ENCODE measurements at places on chromosomes 6 and 20.

DNA sequence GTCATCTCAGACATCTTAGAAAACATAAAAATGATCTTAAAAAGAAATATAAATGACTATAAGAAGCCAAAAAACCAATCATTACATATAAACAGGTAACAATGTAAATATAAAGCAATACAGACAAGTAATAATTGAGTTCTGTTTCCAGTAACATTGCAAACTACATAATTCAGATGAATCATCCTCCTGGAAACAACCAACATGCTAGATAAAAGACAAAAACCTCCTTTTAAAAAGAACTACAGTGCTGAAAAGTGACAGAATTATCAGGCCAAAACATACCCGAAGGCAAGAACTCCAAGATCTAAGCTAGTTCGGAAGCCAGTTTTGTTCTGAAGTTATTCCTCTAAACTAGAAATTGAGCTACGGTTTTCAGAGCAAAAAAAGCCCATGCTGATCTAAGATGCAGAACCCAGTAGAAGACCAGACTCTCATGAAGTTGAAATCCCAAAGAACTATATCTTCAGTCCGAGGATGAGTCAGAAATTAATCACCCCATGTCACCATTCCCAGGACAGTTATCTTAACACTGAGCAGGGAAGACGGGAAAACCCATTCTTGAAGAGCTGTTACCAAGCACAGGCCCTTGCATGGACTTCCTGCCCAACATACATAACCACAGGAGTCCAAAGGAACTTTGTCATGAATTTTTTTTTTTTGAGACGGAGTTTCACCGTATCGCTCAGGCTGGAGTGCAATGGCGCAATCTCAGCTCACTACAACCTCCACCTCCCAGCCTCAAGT, 9.8 kb downstream of the PGM3 start:
- no peak for DNase-seq

- DNase-seq, result no peak
These were observed 20.7 kb downstream of the TFEB start for GRCh38 chr6:41714556-41715273.

DNA sequence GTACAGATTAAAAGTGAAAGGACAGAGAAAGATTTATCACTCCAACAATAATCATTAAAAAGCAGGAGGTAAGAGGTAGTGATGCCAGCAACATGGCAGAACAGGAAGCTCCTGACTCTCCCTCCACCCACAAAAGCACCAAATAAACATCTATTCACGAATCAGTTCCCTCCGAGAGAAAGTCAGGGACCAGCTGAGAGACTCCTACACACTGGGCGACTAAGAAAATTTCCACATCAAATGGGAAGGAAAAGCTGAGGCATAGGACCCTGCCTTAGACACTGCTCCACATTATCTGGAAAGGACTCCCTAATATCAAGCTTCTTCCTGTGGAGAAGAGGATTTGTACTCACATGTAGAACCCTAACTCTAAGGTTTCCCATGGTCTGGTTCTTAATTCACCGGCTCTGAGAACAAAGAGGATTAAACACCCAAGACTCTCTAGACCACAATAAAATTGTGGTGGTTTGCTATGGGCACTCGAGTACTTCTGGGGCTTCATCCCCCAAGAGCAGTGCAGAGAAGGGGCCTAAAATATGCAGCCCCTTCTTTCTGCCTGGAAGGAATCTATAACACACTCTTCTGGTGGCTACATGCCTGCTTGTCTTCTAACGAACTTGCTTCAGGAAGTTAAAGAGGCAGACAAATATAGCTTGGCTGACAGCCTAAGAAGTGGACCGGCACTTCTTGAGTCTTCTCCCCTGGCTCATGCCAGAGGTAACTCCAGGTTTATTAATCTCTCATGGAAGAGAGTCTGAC, 29.4 kb upstream of the ASF1A start:
- no peak for DNase-seq

- DNase-seq, result no peak
These were observed 247.5 kb upstream of the SUPT3H start for GRCh38 chr6:45625191-45625664.

- DNase-seq, result no peak
These were observed 3.0 kb downstream of the SRC start for GRCh38 chr20:37348792-37349516.

- no peak for DNase-seq
These were observed 356.3 kb upstream of the IRAK1BP1 start for GRCh38 chr6:78511009-78511408.

DNA sequence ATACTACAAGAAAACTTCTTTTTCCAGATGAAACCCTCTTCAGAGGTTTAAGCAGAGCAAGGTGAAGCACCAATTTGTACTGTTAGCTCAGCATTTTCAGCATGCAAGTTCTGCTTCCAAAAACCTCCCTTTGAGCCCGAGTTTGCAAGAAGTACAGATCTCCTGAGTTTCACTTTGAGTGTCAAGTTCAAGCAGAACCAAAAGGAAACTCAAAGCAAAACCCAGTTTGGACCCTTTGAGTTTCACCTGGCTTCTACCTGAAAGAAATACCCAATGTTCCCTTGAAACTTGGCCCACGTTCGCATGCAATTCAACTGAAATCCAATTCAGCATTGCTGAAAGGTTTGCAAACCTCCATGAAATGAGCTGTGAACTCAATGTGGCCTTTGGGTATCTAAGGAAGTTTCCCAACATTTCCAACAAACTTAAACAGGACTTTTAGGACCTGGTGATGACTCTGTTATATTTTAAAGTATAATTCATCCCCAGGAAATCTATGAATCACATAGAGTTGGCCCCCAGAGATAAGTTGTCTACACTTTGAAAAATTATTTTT, 62.9 kb upstream of the HBS1L start:
- peak; percentile 31 for DNase-seq

DNA sequence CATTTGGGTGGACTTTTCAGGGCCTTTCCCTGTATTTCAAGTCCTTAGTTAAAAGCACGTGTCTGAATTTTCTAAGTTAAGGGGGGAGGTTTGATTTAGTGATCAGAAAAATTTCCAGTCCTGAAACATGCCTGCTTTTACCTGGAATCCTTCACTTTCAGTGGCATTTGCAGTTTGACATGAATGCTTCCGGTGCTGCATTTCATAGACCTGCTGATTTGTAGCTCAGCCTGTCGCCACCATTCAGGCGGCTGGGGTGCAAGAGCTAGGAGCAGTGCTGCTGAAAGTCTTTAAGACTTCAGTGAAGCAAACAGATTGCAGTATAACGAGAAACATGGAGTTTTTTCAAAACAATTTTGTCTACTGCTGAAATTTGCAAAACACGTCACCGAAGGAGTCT, 14.0 kb downstream of the RPS6KA2 start:
- no peak for DNase-seq

DNA sequence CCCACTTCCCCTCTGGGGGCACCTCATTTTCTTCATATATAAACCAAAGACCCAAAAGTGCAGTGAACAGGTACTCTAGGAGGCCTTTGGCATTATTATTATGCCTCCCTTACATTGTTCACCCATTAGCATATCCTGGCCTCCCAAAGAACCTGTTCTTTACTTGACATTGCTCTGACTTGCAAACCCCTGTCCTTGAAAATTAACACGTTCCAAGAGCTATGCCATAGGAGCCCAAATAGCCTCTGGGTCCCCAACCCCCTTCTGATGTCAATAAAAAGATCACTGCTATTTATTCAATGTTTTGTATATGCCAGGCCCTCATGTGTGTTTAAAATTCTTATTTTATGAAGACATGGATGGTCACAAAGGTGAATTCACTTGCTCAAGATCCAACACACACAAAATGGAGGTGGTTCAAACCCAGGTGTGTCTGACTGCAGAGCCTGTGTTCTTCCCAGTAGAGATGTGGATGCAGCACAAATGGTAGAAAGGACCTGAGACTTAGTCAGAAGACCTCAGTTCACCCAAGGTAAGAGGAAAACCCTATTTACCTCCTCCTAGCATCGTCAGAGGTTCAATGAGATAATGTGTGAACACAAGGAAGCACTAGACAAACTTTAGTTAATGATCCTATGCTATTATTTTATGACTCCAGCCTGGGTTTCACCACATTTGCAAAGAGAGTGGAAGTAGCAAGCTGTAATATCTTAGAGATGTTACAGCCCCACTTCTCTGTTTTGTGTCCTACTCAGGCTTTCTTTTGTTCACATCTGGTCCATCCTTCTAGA, 36.6 kb downstream of the BCL2L1 start:
- DNase-seq, result no peak

GRCh38 chr6:41694815-41695526, 40.4 kb downstream of the TFEB start:
- no peak for DNase-seq

DNA sequence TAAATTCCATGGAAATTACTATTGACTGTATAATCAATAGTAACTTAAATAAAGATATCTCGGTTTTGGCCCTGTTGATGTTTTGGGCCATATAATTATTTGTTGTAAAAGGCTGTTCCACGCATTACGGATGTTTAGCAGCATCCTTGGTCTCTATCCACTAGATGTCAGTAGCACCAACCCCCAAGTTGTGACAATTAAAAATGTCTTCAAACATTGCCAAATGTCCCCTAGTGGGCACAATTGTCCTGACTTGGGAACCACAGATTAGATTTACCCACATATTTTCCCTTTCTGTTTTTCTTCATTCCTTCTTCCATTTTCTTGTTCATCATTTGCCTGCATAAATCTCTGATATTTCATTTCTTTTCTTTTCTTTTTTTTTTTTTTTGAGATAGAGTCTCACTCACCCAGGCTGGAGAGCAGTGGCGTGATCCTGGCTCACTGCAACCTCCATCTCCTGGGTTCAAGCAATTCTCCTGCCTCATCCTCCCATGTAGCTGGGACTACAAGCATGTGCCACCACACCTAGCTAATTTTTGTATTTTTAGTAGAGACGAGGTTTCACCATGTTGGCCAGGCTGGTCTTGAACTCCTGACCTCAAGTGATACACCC, 13.6 kb upstream of the WFDC8 start:
- peak; percentile 2 for DNase-seq

DNA sequence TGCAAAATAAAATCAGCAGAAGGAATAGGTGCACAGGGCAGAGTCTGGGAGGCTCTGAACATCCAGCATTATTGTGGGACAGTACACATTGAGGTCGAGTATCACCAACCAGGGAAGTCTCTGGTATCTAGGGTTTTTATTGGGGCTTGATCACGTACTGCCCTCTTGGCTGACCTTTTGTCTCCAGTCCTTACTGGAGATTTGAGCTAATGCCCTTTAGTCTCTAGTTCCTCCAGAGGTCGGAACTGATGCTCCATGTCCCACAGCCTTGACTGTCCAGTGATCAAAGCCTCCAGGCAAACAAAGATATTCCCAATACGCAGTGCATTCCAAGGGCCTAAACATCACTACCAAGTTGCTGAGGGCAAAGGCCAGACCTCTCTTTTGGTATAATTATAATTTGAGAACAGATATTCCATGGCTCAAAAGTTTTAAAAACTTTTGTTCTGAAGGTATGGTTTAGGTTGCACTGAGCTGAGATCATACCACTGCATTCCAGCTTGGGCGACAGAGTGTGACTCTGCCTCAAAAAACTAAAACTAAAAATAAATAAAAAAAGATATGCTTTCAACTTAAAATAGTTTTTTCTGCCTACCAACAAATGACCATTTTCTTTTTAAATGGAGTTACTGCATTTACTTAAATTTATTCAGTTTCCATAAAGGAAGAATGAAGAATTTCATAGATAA, 56.9 kb upstream of the DYNLRB1 start:
- DNase-seq, result no peak

DNA sequence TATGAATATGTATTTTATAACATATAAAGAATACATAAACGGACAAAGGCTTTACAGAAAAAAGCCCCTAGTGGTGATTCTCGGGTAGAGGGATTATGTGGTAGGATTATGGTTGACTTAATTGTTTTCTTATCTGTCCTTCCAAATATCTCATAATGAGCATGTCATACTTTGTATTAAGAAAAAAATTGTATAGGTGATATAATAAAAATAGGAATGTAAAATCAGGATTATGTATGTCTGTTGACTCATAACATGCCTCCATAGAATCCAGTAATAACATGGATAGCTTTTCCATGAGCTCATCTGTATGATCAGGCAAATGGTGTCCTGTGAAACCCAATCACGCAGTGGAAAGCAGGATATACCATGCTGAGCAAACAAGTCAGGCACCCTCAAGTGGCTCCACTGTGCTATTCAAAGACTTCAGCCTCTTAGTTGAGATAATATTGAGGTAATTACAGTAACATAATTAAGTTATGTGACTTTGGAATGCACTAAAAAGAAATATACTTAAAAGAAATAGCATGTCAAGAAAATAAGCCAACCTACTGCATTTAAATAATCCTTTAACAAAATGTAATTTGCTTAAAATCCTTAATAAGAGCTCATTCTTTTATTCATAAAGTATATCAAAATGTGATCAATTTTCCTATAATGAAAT, 39.6 kb upstream of the PRELID3B start:
- DNase-seq, result no peak

DNA sequence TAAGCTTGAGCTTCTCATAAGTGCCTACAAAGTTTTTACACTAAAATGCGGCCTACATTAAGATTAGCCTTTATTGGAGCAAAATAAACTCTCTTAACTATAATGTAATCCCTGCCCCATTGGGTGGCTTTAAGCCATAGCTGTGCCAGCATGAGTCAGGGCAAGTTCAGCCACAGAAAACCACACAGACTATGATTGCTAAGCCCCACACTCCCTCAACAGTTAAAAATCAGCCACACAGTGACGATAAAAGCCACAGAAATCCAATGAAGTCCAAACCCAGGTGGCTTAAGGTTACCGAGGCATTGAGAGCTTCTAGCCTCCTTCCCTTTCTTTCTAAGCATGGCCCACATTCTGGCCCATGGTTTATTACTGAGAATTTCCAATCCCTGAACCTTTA, 61.6 kb downstream of the GRM1 start:
- no peak for DNase-seq

GRCh38 chr6:109010705-109011102, 83.9 kb downstream of the SESN1 start:
- DNase-seq, result no peak

- DNase-seq, result no peak
These were observed 225.0 kb upstream of the TENT5A start for GRCh38 chr6:81977486-81977885.

Data from CD4-positive, alpha-beta T cell treated with Interleukin-6 for 4 hours (primary cell).